Purkinje cell (primary cell): ENCODE measurements at places on chromosomes 13 and 19. TPM values are rescaled to one million over a fixed set of nuclear protein-coding genes. Genes with fewer than 3 reads are reported as not detected.

Gene ZIC2
- 12.1 and 16.0 TPM in 2 replicates for polyA plus RNA-seq

Gene C5AR2
- polyA plus RNA-seq: not detected in 2 replicates

Gene LACC1
- 1.1 and 4.7 TPM in 2 replicates for polyA plus RNA-seq

Gene ZNF540
- 37.5 and 40.2 TPM in 2 replicates for polyA plus RNA-seq

Gene CGB2
- not detected in 2 replicates for polyA plus RNA-seq

Gene DAND5
- polyA plus RNA-seq: not detected in 2 replicates

Gene ZC3H13
- polyA plus RNA-seq: 46.1 and 52.3 TPM in 2 replicates

Gene MYO1F
- polyA plus RNA-seq: 0.29 and 1.5 TPM in 2 replicates

Gene SIGLECL1
- not detected in 2 replicates for polyA plus RNA-seq

Gene ANKLE1
- polyA plus RNA-seq: 0.28 TPM in 1 of 2 replicates, not detected in the other

Gene CD209
- not detected in 2 replicates for polyA plus RNA-seq

Gene PRR12
- 0.06 and 0.07 TPM in 2 replicates for polyA plus RNA-seq

Gene LGALS13
- 1.0 and 5.9 TPM in 2 replicates for polyA plus RNA-seq

Gene NEK5
- polyA plus RNA-seq: 0.55 and 1.3 TPM in 2 replicates

Gene NKPD1
- polyA plus RNA-seq: not detected in 2 replicates

Gene GPC5
- 3.8 and 11.9 TPM in 2 replicates for polyA plus RNA-seq
